ENCODE measurements at places on chromosomes 6 and 20.

DNA sequence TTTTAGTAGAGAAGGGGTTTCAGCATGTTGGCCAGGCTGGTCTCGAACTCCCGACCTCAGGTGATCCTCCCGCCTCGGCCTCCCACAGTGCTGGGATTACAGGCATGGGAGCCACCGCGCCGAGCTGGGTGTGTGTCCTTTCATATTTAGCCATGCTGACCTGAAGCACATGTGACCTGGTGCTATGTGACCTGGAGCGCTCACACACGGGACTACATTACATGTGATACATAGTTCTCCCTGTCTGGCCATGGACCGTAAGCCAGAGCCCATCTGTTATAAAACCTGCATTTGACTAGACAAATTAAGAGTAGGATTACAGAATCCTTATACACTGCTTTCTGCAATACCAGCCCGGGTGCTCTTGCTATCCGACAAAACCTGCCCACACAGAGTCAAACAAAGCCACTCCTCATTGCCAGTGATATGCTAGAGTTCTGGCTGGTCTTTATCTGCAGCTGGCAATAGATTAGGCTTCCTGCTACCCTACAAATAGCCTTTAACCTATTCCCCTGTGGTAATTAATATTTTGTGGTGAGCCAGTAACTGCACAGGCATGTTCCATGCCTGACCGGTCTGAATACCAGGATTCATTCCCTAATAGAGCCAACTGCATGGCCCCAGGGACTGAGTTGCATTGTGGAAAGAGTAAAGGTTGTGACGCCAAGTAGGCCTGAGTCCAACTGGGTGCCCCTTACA is 26.3 kb upstream of the FAM50B start:
- no peak for DNase-seq

GRCh38 chr20:48224533-48225050 is 439.3 kb upstream of the SULF2 start:
- no peak for DNase-seq

GRCh38 chr6:56532766-56533551 is 109.7 kb downstream of the DST start:
- no peak for DNase-seq

- no peak for DNase-seq
These were observed 65.8 kb upstream of the PTCHD4 start for GRCh38 chr6:48176645-48177308.

- no peak for DNase-seq
These were observed 3.7 kb upstream of the BEND3 start for GRCh38 chr6:107118976-107119375.

GRCh38 chr6:79004239-79004638 is 73.8 kb downstream of the PHIP start:
- no peak for DNase-seq

DNA sequence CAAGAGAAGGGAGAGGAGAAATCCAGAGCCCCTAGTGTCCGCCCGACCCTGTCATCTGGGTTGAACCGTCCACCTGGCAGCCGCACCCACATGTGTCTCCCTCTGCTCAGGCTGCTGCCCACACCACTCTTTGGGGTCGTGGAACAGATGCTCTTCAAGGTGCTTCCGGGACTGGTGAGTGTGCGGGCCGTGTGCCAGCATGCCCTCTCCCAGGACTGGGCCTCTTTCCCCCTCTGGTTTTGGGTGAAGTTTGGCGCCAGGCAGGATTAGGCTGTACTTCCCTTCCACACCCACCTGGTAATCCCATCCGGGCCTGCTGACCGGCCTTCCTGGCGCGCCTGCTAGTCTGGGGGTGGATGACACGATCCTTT is 7.9 kb downstream of the BPIFB3 start:
- no peak for DNase-seq

GRCh38 chr6:69791065-69791471 is 5.7 kb downstream of the LMBRD1 start:
- no peak for DNase-seq

GRCh38 chr6:105797983-105798453 is 288.1 kb upstream of the PRDM1 start:
- DNase-seq = no peak

- DNase-seq = no peak
These were observed 113.9 kb downstream of the ADAT2 start for GRCh38 chr6:143336446-143337152.

GRCh38 chr20:17542993-17543412 is 11.8 kb upstream of the BFSP1 start:
- DNase-seq = no peak

Data from forelimb muscle (tissue), 1 donor.